ENCODE measurements at places on chromosomes 5 and 9.

DNA sequence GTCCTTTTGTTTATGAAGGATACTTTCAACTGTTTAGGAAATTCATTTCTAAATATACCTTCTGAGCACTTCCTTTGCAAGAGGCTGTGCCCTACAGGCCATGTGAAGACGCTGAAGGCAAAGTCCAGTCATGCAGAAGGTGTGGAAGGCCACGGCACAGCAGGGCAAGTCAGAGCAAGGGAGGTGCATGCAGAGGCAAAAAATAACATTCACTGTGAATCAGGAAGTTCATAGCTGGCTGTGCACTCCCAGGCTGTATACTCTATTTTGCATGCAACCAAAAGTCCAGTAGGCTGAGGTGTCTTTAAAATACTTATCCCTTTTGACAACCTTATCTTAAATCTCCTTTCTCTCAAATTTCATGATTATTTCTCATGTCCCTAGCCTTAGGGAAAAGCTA lies 50.3 kb downstream of the GNAQ start:
- no peak for DNase-seq

GRCh38 chr9:81858657-81859430 lies 69.4 kb upstream of the SPATA31D4 start:
- DNase-seq, result no peak

GRCh38 chr9:5566054-5566618 lies 55.8 kb downstream of the PDCD1LG2 start:
- DNase-seq, result peak; percentile 87

GRCh38 chr9:121463026-121463807 lies 36.4 kb downstream of the GGTA1 start:
- no peak for DNase-seq

GRCh38 chr5:157269165-157269671 lies 3.3 kb downstream of the CYFIP2 start:
- DNase-seq, result peak; percentile 3

GRCh38 chr9:101462558-101462957 lies 27.0 kb upstream of the ALDOB start:
- no peak for DNase-seq

DNA sequence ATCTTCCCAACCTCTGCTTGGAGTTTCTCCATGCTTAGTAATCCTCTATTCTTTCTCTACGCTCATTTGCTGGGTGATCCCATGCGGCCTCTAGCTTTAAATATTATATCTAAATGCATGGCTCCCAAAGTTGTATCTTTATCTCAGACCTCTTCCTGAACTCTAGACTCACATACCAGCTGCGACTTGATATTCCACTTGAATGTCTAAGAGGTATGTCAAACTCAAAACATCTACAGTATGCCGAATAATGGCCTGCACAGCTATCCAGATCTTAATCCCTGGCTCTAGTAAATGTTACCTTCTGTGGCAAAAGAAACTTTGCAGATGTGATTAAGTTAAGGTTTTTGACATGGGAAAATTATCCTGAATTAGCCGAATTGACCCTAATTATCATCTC lies 179.2 kb downstream of the TTC39B start:
- DNase-seq, result no peak

- DNase-seq, result peak; percentile 92
Observed at GRCh38 chr9:33044162-33044673, 19.1 kb downstream of the DNAJA1 start.

DNA sequence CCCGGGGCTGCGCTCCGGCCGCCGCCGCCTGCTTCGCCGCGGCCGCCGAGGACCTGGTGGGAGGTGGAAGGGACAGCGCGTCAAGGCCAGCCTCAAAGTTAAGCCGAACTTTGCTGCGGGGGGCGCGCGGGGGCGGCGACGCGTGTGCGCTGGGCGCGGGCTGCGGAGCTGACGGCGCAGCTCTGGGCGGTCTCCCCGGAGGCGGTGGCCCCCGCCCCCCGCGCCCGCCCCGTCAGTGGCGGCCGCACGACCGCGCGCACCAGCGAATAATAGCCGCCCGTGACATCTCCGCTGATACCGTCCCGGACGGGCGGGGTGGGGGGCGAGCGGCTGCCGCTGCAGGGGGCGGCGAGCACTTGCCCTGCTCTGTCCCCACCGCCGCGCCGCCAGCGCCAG lies 579 bp upstream of the FAM78A start:
- DNase-seq, result no peak

- DNase-seq, result no peak
Observed at GRCh38 chr5:7220156-7220555, 175.8 kb upstream of the ADCY2 start.

Measured in DMS79 (cell line).